ENCODE measurements at places on chromosomes 12 and 14.

GRCh38 chr12:25592725-25593495 is 39.8 kb upstream of the LMNTD1 start:
- no peak for DNase-seq

DNA sequence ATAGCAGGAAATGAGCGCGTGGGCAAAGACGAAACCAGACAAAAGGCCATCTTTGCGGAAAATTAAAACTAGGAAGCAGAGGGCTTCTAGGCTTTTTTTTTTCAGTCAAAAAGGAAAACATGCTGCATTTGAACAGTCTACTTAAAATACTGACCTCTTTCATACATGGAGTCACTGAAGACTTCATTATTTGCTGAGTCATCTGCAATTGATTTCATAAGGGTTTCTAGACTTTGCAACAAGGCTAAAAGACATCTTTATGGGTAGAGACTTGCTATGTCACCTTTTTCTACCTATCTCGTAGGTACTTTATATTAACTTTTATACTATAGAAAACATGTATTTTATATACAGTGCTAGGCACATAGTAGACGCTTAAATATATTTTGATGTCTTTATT is 238.4 kb downstream of the TMEM132D start:
- DNase-seq = no peak

DNA sequence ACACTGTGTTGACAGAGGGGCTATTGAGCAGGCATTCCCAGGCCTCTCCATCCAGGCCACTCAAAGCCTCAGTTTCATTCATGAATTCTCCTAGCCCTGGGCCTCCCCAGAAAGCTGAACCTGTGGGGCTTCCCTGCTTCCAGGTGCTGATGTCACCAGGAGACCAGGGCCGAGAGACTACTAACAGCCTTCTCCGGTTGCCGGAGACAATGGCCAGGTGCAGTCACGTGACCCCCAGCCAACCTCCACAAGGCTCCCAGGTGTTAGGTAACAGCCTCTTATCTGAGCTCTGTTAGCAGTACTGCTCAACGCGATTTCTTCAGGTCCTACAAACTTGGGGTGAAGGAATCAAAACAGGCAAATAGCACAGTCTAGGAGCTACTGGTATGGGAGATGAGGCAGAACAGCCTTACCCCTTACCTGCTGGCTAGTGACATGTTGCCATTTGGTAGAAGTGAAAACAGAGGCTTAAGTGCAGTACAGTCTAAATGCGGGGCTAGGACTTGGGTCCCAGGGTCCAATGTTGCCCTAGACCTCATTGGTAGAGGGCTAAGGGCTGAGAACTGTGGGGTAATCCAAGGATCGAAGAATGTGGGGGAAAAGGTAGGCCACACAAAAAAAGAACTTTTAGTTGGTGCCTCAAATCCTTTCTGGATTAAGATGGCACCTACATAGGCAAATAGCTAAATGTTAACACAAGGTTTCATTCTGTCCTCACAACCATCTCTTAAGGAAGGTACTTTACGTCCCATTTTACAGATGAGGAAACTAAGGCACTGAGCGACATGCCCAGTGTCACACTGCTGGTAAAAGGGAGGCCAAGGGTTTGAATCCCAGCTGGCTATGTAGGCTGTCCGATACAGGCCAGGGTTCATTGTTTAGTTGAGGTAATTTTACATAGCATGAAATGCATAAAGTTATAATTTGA is 3.8 kb downstream of the CCDC88C start:
- DNase-seq = no peak

DNA sequence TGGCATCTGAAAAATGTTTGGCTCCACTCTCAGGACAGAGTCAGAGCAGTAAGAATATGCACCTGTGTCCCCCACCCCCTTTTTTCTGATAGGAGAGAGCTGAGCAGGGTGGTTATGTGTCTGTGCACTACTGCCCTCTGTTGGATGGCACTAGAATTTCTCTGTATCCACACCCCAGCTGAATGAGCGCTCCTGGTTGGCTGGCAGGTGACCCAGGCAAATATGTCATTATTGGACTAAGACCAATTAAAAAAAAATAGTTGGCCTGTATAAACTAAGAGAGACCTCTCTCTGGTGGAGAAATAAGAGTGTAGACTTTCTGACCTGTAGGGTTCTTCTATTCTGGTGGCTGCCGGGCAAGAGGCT is 107.0 kb downstream of the PTCSC3 start:
- no peak for DNase-seq

DNA sequence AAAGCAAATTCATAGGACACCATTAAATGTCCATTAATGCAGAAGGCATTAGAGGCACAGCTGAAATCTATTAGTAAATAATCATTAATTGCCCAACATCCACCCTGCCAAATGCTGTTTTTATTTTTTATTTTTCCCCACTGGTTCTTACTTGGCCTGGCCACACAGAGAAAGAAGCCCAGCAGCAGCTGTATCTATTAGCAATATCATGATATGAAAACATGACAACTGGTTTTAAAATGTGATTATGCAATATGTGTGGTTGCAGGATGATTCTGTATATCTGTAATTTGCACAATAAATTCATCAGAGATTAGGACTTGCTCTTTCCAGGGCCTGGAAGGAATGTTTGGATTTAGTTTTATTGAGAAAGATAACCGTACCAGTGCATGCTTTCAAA is 44.9 kb downstream of the SIX6 start:
- no peak for DNase-seq

DNA sequence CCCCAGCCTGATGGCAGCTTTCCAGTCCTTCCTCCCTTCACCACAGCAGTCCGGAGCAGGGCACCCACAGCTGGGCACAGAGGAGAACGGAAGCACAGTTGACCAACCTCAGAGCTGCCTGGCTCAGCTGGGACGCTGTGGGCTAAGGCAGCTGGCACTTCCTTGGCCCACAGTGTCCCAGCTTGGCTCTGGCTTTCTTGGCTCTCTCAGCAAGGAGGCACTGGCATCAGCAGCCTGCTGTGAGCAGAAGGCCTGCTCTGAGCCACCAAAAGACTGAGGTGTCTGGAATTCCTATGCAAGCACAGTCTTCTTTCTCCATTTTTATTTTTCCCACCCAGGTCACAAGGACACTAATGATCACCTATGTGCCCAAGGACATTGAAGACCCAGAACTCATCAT is 32.6 kb downstream of the NGB start:
- no peak for DNase-seq

DNA sequence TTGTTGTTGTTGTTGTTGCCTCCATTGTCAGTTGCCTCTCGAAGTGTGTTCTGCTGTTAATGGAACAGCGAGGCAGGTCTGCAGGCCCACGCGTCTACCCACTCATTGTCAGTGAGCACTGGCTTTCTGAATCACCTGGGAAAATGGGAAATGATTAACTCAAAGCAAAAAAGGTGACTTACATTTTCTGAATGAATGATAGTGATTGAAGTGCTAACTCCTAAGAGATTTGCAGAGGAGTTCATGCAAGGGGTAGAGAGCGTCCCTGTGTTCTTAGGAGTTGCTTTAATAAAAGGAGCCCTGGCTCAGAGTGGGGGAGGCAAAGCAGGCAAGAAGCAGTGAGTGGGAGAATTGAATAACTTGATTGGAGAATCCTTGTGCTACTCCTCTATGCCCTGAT is 177.6 kb downstream of the CAND1 start:
- DNase-seq = no peak

DNA sequence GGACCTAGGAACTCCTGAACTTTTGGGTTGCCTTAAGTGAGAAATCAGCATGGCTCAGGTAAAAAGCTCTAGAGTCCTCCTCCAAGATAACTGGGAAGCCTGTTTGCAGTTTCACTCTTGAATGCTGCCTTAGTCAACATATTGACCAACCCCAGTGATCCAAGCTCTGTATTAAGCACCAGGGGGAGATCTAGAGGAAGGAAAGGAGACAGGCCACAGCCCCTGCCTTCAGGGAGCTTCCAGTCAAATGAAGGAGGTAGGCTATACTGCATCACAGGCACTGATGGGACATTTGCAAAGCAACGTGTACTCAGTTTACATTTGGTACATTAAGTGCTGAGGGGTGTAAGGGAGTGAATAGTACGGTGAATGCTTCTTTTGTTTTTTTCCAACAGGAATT is 1.2 kb upstream of the CSAD start:
- DNase-seq = no peak

DNA sequence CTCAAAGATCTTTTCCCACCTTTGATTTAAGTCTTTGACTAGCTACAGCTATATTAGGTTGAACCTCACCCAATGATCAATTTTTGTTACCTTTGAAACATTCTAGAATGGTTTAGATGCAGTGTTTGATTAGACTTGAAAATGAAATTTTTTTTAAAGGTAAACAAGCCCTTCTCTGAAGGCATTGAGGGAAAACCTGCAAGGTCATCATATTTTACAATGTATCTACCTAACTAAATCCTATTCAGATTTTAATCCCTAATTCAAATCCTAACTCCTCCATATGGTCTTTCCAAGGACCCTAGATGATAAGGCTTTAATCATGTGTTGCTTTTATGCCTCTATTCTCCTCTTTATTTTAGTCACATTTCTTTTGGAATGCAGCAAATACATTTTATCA is 95.4 kb downstream of the ALG10B start:
- no peak for DNase-seq

- DNase-seq = no peak
Observed at GRCh38 chr14:33542338-33543287, 408.3 kb downstream of the EGLN3 start.

- DNase-seq = no peak
Observed at GRCh38 chr14:39138440-39138839, 24.3 kb downstream of the GEMIN2 start.

GRCh38 chr12:48770756-48771155 is 18.1 kb downstream of the ADCY6 start:
- DNase-seq = no peak

GRCh38 chr14:100551056-100551455 is 36.2 kb downstream of the BEGAIN start:
- no peak for DNase-seq

- no peak for DNase-seq
Observed at GRCh38 chr12:82953397-82953796, 266.7 kb downstream of the TMTC2 start.

- no peak for DNase-seq
Observed at GRCh38 chr14:90582166-90582565, 185.3 kb downstream of the CALM1 start.

- DNase-seq = no peak
Observed at GRCh38 chr12:101204602-101205304, 5.3 kb downstream of the SLC5A8 start.

GRCh38 chr12:47777741-47778558 is 4.9 kb downstream of the SLC48A1 start:
- DNase-seq = no peak

DNA sequence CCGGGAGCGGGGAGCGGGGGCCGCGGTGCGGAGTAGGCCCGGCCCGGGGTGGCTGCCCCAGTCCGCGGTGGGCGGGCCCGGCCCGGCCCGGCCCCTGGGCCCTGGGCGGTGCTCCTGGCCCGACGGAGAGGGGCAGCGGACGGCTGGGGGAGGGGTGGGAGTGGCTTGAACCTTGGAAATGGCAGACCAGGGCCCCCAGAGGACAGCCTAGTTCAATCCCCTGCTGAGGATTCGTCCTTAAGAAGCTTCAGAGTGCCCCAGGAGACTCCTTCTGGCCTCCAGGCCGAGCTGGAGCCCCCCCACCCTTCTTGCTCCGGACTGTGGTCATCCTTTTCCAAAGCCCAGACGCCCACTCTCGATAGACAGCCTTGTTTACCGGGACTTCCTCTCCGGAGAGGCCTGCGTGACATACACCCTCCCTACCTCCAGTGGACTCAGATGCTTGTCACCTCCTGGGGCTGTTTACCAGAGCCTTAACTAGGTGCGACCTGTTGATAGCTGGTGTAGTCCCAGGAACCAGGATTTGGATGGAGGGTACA is 458 bp downstream of the KHNYN start:
- DNase-seq = peak; percentile 95

GRCh38 chr12:52417740-52418139 is 11.6 kb upstream of the KRT82 start:
- DNase-seq = no peak

DNA sequence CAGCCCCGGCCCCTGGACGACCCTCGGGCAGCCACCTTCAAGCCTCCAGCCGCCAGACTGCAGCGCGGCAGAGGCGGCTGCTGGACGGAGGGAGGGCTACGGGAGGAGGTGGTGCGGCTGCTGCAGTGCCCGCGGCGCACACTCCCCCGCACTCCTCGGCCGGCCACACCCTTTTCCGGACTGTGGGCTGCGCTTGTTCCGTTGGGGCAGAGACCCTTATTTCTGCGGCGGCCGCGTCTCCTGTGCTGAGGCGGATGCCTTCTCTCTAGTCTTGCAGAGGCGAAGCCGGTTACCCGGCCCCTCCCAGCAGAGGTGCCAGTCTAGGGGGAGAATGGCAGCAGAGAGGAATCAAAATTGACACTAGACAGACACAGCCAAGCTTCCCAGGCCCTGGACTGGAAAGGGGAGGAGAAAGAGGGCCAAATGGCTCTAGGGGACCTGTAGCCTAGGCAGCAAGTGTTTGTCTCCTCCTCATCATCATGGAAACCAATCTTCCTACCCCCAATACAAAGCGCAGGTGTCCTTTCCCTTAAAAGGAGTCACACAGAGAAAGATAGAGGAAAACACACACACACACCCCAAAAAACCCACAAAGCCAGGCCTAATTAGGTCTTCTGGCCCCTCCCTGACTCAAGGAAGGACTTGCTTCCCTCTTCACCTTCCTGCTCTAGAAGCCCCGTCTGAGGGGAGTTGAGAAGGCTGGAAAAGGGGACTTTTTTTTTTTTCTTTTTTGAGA is 1.3 kb downstream of the ESYT1 start:
- DNase-seq = peak; percentile 95

DNA sequence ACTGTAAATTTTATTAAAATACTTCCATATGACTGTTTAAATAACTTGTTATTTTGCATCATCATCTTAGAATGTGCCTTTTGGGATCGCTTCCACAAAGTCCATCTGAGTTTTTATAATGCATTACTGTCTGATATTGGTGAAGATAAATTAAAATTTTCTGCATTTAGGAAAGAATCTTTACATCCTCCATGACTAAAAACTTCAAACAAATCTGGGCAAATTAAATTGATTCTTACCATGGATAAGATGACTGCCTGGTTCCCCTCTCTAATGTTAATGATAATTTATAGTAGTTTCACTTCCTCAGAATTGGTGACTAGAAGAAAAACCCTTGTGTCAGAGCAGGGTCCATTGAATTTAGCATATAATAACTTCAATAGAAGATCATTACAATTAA is 94.7 kb upstream of the SLC38A4 start:
- no peak for DNase-seq

DNA sequence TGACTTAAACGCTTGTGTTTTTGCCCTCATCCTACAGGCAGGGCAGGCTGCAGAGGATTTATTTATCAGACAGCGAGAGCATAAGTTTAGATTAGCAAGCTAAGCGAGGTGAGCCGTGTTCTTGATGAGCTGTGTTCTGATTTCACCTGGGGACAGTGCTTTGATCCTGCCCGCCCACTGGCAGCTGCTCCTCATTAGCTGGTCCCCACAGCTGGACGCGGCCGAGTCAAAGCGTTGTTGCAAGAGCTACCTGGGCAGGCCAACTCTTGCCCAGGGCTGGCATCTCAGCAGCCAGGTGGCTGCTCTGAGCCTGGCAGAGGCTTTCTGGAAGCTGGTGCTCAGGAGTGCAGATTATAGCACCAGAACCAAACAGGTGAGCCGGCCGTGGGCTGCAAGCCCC is 46.8 kb upstream of the BEGAIN start:
- no peak for DNase-seq
